Fibroblast of mammary gland (primary cell): ENCODE measurements at places on chromosomes 7 and 10.
A peak's percentile ranks its signal among the peaks of the same experiment; 100 is the strongest.

- DNase-seq: no peak
Observed at GRCh38 chr10:49395741-49396665, at the start of gene DRGX. Gene DRGX (minus strand): TSS chr10:49396089. CDS start chr10:49395440, 649 bp downstream.

- DNase-seq: no peak
Observed at GRCh38 chr10:128539510-128540127, 413.4 kb upstream of the MKI67 start.

GRCh38 chr7:147151661-147152060, 1035.1 kb downstream of the CNTNAP2 start:
- no peak for DNase-seq

DNA sequence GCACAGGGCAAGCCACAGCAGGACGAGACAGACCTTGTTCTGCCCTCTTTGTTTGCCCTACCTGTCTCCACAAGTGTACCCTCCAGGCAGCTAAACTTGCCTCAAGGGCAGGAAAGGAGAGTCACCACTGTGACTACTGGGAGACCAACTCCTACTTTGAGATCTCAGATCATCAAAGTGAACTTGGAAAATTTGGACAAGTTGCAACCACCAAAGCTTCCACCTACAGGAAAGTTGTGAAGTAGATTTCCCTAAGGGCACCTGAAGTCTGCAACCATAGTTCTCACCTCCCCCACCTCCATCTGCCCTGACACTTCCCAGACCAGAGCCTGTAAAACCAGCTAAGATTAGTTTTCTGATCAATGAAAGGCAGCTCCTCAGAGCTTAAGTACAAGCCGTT, 2.5 kb upstream of the WDR91 start:
- DNase-seq: no peak

- no peak for DNase-seq
Observed at GRCh38 chr7:30240106-30240800, 44.1 kb upstream of the ZNRF2 start.

DNA sequence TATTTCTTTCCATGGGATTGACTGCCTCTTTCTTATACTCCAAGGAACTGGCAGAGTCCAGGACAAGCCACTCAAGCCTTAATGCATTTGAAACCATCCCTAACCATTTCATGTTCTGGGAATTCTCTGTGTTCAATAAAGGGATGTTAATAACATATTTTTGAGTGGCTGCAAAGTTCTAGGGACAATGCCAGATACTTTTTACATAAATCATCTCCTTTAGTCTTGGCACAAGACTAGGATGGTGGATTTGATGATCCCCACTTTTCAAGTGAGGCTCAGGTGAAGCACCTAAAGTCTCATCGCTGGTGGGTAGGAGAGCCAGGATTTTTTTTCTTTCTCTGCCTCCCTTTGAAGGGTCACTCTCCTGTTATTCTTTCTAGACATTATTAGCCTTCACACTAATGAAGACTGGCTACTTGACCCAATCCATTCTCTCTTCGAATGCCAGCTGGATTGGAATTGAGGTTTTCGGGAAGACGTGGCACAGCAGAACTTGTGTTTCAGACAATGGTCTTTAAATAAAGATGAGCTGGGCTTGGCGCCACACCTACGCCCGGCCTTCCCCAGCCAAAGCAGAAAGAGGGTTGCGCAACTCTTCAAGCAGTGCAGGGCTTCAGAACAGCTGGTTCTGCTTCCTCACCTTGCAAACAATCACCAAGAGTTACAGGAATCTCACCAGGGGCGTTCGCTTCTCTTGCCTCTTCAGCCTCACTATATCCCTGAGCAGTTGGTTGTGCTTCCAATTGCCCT, 73.8 kb upstream of the BMPER start:
- DNase-seq: peak; percentile 64

DNA sequence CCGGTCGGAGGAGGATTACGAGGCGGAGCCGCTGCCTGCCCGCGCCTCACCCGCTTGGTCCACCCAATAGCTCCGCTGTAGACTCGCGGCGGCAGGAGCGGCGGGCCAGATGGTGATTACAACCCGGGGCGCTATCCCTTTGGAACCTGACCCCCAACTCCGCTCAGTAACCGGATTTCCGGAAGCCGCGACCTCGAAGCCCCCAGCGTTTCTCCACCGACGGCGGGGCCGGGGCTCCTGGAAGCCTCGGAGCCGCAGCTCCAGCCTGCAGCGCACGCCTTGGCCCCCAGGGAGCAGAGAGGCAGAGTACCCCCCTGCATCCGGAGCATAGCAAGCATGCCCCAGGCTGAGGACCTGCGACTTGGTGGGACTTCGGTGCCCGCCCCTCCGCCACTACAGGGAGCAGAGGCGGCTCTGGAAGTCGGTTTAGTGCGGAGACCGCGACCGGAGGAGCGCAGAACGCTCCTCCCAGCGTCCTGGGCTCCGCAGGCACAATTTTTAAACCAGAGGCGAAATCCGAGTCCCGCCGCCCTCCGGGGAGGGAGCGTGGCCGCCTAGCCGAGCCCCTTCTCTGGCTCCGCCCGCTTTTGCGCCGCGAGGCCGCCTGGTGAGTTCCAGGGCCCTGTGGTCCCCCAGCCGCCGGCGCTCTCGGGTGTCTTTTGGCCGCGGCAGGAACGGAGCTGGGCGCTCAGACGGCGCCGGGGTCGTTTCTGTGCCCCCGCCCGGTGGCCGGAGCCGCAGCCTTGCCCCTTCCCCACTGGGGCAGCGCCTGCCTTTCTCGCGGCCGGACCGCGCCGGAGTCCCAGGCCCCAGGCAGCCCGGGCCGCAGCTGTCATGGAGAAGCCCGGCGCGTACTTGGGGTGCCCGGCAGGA, 28.2 kb upstream of the BMS1 start:
- DNase-seq: no peak

GRCh38 chr7:12974451-12975166, 287.2 kb downstream of the ARL4A start:
- DNase-seq: no peak

GRCh38 chr7:6305330-6305729, 32.9 kb upstream of the CYTH3 start:
- DNase-seq: no peak

DNA sequence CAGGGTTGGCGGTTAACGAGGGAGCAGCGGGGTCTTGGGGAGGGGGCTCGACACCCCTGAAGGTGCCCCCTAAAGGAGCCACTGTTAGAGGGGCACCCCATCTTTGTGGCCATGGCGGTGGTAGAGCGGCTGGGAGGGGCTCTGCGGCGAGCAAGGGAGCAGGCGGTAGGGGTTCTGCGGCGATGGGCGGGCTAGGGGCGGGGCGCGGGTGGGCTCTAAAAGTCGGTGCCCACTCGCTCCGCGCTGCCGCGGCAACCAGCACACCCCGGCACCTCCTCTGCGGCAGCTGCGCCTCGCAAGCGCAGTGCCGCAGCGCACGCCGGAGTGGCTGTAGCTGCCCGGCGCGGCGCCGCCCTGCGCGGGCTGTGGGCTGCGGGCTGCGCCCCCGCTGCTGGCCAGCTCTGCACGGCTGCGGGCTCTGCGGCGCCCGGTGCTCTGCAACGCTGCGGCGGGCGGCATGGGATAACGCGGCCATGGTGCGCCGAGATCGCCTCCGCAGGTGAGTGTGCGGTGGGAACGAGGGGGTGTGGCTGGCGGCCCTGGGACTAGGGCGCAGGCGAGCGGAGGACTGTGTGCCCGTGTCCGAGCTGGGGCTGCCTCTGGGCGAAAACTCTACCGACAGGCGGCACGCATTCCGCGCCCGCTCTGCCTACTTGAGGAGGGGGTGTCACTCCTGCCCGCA, at the start of gene MEST:
TSS of gene MEST (plus strand) at position 245 of the 682 bp plus-strand sequence. CDS start at position 474, 229 bp downstream.
- DNase-seq: no peak

GRCh38 chr10:6473430-6473829, 106.6 kb downstream of the PRKCQ start:
- DNase-seq: no peak

DNA sequence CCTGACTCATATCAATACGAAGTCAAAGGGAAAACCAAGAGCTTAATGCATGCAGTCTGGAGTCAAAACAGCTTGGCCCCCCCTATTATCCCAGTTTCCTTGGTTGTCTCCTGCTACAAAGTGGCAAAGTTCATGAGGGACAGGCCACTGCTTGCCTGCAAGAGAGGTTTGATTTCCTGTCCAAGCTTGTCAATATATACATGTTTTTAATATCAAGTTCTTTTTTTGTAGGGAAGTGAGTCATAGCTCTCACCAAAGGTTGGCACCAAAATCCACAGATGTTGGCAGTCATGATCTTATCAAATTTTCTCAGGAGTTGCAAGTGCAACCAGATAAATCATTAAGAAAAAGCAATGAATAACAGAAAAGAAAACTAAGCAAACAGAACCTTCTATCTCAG, 176.8 kb downstream of the COBL start:
- DNase-seq: peak; percentile 28

DNA sequence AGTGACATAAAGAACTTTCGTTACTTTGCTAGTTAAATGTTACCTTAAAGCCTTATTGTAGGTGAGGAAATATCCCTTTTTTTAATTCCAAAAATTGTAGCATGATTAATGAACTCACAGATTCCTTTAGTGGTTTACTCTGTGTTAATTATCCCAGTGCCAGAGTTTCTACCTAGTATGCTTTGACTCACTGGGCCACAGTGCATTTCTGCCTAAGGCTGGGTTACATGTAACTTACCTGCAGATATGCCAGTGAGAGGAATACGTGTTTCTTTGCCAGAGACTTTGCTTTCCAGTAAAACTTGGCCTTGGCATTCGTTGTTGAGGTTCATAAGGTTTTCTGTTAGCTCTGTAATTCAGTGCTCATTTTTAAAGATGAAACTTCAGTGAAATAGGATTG, 380.8 kb upstream of the LRGUK start:
- no peak for DNase-seq
